NCI-H460 (cell line): ENCODE measurements at places on chromosomes 3 and 15.

GRCh38 chr3:176514297-176514696 lies 683.0 kb downstream of the TBL1XR1 start:
- peak; percentile 29 for DNase-seq

- no peak for DNase-seq
These were observed 80.2 kb downstream of the CBLB start for GRCh38 chr3:105788593-105788992.

GRCh38 chr3:23329471-23330105 lies 126.5 kb downstream of the UBE2E2 start:
- no peak for DNase-seq

DNA sequence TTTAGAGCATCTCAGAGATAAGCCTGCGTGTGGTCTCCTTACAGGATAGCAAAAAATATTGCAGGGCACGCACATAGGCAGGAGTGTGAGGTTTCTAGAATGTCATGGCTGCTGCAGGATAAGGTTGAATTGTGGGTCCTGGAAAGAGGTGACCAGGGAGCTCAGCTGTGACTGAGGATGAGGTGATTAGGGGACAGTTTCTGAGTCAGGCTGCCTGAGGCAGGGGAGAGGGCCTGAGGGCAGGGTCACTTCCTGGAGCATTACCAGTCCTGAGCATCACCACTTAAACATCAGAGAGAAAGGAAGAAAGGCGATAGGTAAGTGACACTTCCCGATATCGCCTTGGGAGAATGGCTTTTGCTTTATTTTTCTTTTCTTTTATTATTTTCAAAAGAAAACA lies 813.8 kb downstream of the TUSC7 start:
- no peak for DNase-seq

DNA sequence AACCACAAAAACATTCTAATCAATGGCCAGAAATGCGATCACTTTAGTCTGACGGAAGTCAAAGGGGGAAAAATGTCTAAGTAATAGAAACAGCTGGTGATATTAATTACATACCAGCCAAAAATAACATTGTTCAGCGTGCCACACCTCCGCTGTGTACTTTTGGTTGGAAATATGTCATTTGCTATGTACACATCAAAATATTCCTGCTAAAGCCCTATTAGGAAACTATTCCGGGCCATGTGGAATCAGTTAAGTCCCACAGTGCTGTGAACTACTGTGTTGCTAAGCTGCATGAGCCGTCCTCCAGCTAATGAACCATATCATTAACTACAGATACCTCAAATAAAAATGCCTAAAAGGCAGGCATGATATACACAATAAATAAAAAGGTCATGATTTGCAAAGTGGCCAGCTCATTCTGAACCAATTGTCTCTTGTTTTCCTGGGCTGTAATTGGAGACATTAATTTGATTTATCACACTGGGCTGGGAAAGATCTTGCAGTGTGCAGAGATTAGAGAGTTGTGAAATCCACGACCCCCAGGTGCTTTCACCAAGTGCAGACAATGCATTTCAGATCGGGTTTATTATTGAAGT lies 200.5 kb upstream of the LRTM1 start:
- DNase-seq = no peak

- DNase-seq = no peak
These were observed 854.1 kb downstream of the NAALADL2 start for GRCh38 chr3:175713268-175713667.

GRCh38 chr3:175336406-175337133 lies 477.4 kb downstream of the NAALADL2 start:
- no peak for DNase-seq

DNA sequence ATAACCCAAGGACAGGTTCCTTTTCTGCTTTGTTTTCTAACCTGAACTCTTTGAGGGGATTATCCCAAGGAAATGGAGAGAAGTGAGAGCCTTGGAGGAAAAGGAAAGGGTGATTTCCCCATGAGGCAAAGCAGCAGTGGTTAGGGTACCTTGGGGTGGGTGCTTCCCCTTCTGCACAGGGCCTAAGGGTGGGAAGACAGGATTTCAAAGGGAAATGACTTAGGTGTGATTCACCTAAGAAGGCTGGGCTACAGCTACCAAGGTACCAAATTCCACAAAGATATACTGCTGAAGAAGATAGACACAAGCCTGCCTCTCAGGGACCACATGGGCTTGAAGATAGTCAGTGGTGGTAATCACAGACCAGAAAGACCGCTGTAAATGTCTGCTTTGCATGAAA lies 325.3 kb upstream of the DPH6 start:
- no peak for DNase-seq
